ENCODE measurements at places on chromosomes 5 and 9. TPM values are rescaled to one million over a fixed set of nuclear protein-coding genes. Genes with fewer than 3 reads are reported as not detected.

PLEKHG4B gene
- total RNA-seq = 2.7 TPM

SUB1 gene
- 119 TPM for total RNA-seq

MACROH2A1 gene
- total RNA-seq = 258 TPM

RETREG1 gene
- 20.6 TPM for total RNA-seq

C6 gene
- total RNA-seq = 9.8 TPM

CDO1 gene
- 12.8 TPM for total RNA-seq

ARRDC1 gene
- 71.0 TPM for total RNA-seq

CA9 gene
- total RNA-seq = not detected

FAXDC2 gene
- total RNA-seq = 72.7 TPM
